ENCODE measurements at places on chromosomes 5 and 9.

DNA sequence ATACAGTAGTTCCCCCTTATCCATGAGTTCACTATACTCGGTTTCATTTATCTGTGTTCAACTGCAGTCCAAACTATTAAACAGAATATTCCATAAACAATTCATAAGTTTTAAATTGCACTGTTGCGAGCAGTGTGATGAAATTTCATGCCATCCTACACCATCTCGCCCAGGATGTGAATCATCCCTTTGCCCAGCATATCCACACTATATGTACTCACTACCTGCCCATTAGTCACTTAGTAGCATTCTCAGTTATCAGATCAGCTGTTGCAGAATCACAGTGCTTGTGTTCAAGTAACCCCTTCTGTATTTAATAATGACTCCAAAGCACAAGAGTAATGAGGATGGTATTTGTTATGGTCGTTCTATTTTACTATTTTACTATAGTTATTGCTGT lies 51.5 kb downstream of the SHOC1 start:
- DNase-seq, result peak; percentile 80

- DNase-seq, result peak; percentile 49
Measured at GRCh38 chr5:79301046-79301712, 65.2 kb downstream of the JMY start.

- no peak for DNase-seq
Measured at GRCh38 chr9:138020795-138021182, 143.2 kb downstream of the CACNA1B start.

- DNase-seq, result peak; percentile 15
Measured at GRCh38 chr9:38416461-38416860, 7.8 kb downstream of the IGFBPL1 start.

GRCh38 chr5:131186561-131187256 lies 16.0 kb downstream of the LYRM7 start:
- DNase-seq, result peak; percentile 13

- no peak for DNase-seq
Measured at GRCh38 chr5:133927300-133928180, 40.9 kb downstream of the C5orf15 start.

DNA sequence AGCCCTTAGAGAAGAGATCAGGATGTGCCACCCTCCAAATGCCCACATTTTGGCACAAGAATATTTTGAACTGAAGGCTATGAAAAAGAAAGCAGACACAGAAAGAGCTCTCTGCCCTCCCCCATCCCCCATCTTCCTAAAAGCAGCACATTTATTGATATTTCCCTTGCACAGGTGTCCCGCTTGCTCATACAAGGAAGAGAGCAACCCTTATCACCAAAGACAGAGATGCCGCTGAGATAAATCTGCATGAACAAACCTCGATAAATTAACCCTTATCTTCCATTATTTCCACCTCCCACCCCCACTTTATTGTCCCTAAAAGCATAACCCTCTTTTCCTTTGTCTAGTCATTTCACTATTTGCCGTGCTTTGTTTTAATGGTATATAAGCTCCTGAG lies 1.8 kb downstream of the SLC28A3 start:
- no peak for DNase-seq

DNA sequence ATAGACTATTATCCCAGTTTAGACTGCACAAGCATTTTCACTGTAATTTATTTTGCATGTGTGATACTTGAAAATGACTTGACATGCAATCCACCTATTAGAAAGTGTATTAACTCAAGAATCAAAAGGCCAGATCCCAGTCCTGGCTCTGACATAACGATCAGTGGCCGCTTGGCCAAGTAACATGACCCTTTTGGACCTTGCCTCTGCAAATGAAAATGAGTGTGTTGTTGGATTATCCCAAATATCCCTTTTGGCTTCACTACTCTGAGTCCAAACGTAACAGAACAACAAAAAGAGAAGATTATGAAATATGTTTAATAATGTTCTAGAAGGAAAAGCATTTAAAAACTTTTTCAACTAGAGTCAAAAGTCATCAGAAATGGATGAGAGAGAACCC lies 19.0 kb downstream of the DMGDH start:
- no peak for DNase-seq

- DNase-seq, result no peak
Measured at GRCh38 chr5:55625589-55625909, 86.6 kb downstream of the SLC38A9 start.

- no peak for DNase-seq
Measured at GRCh38 chr5:81337803-81338202, 36.4 kb downstream of the ZCCHC9 start.

DNA sequence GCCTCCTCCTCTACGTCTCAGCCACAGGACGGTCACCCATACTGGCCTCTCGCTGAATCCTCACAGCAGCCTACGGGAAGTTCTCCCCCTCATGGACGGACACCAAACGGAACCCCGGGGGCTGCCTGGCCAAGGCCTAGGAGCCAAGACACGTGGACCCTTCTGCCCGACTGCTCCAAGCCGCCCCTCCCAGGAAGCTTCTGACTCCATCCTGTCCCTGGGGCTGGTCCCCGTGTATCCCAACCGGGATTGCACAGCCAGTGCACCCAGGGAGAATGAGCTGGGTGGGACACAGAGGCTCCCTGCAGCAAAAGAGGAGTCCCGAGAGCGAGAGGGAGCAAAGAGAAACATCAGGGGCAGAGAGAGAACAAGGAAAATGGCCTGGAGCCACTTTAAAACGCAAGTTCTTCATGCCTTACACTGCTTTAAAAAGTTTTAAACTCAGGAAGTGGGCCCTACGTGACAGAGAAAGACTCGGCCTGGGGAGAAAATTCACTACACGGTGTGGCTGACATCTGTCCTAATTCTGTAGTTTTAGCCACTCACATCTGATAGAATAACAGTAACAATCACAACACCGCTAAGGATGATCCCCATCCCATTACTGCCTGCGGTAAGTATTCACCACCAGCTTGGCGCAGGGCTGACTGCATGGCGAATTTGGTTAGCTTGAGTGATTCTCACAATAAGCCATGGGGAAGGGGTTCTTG lies 3.0 kb downstream of the FAM78A start:
- DNase-seq, result no peak

- DNase-seq, result peak; percentile 80
Measured at GRCh38 chr5:123036391-123037103, at the start of gene PPIC. Gene PPIC (minus strand): TSS chr5:123036725. CDS start chr5:123036625, 100 bp downstream.

DNA sequence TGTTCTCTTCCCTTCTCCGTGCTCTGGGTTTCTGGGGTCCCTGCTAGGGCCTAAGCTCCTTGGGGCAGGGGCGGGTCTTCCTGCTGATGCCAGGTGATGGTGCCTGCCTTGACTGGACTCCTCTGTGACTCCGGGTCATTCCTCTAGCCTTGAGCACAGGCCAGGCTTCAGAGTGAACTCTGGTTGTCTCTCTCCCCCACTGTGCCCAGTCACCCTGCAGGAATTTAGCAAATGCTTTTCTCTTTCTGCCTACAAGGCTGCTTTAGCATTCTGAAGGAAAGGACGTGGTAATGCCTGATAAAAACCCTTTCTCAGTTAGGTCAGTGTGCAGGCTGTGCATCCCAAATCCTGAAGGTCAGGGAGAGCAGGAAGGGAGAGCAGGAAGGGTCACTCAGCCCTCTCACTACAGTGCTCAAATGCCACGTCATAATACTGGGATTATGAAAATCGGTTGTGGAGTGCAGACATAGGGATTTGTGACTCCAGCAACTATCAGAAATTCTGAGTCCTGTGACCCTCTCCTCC lies 2.7 kb downstream of the CXCL14 start:
- peak; percentile 60 for DNase-seq

GRCh38 chr5:112795944-112796678 lies 58.4 kb downstream of the APC start:
- DNase-seq, result peak; percentile 13

- no peak for DNase-seq
Measured at GRCh38 chr5:128472036-128472435, 66.0 kb downstream of the FBN2 start.

DNA sequence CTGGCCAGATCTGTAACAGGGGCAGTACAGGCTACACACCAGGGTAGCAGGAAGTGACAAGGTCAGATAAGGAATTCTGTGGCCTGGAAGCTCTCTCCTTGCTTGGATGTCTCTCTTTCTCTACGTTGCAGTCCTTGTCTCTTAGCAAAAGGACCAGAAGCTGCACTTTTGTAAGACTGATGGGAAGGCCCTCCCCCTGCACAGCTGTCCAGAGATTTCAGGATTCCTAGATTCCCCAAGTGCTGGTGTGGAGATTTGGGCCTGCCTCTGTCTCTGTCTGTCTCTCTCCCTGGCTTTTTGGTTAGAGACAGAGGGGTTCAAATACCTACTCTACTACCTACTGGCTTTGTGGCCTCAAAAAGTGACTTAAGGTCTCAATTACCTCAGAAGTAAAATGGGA lies 10.0 kb upstream of the CNTFR start:
- no peak for DNase-seq

- no peak for DNase-seq
Measured at GRCh38 chr9:126027566-126027965, 280.4 kb downstream of the PBX3 start.

- DNase-seq, result no peak
Measured at GRCh38 chr9:99360026-99360425, 137.9 kb downstream of the SEC61B start.

GRCh38 chr5:78574731-78575161 lies 73.8 kb downstream of the LHFPL2 start:
- DNase-seq, result no peak

- no peak for DNase-seq
Measured at GRCh38 chr5:115578657-115579056, 23.6 kb downstream of the TICAM2 start.

DNA sequence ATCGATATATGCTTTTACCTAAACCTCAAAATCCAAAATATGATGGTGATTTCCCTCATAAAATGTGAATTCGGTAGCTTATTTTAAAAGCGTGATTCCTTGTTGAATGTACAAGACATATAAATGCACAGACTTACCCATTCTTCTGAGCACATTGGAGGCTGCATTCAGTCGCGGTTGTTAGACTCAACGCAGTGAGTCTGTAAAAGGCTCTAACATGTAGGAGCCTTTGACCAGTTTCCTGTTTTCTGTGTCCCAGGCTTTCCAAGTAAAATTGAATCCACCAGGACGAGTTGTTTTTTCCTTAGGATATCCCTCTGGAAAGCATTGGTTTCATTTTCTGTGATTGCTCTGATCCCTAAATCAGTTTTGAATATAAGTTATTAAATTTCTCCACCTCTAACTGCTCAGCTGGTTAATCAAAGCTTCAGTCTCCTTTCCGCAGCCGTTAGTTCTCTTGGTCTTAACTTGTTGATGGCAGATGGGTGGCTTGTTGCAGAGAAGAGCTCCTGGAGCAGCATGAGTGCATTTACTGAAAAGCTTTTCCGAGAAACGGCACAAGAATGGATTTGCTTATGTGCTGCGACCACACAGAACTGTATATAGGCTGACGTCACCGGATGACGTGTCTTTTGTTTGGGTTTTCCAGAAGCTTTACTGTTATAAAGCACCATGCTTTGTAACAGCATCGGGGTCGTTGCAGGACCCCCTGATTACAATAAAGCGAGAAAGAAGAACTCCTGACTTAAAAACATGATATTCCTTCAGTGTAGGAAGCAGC lies at the start of gene LRRTM2:
LRRTM2 (minus strand) TSS at position 565 of the 781 bp plus-strand sequence; CDS start at position 141, 424 bp downstream.
- peak; percentile 72 for DNase-seq

- DNase-seq, result peak; percentile 29
Measured at GRCh38 chr5:67493676-67494075, 297.1 kb upstream of the CD180 start.

GRCh38 chr5:115962239-115962564 lies at the start of gene LVRN:
Gene LVRN (plus strand): TSS chr5:115962475. CDS start chr5:115962618, 143 bp downstream.
- DNase-seq, result no peak

DNA sequence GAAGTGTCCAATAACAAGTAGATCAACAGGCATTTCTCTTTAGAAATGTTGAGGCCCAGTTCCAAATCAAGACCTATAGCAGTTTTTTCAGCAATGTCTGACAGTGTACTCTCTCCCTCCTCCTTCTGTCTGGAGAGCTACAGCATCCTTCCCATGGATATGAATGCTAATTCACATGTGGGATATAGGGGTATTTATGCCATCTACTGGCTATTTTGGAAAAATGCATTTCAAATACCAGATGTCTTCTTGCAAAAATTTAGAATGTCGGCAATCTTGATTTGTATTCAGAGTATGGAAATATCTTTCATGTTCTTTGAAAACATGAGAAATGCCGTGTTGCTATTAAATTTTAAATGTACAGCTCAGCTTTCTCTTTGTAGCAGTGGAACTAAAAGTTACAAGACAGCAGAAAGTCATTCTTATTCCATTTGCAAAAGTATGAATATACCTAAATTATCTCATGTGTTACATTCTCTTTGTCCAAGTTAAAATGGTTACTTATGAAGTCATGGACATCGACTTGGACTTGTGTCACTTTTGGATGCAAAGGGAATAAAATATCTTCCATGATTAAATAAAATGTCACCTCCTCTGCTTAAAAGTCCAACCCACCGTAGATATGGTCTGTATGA lies 647.8 kb downstream of the TAF11L14 start:
- peak; percentile 67 for DNase-seq

DNA sequence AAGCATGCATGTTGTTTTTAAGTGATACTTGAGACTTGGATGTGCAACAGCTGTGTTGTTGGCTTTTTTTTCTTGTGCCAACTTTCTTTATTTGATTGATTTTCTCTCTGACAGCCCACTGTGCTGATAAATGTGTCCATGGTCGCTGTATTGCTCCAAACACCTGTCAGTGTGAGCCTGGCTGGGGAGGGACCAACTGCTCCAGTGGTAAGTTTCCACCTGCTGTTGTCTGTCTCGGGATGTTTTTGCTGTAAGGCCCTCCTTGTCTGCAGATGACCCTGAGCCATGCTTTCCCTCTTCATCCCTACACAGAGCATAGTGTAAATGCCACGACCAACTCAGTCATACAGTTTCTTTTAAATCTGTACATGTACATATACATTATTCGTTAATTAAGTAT lies 79.2 kb downstream of the MEGF10 start:
- no peak for DNase-seq

DNA sequence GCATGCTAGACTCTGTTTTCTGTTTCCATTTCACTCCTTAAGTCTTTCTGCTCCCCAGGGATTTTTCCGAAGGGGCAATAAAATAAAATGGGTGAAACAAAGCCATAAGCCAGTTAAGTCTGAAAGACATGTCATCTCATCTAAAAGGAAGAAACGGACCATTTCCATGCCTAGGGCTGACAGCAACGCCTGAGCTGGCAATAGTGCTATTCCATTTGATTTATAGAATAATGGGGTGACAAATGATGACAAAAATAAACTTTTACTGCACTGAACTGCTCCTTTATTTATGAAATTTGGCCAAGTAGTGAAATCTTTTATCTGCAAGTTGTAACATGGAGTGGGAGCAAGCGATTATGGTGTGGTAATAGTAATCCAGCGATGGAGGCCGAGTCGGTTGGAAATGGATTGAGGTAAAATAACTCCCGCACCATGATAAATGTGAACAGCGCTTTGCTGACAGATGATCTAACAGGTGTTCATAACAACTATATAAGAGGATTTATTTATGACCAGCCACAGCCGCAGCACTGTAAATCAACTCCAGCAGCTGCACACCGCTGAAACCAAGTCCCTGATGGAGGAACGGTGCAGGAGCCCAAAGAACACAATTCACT lies 219.8 kb upstream of the TBCA start:
- DNase-seq, result no peak

- no peak for DNase-seq
Measured at GRCh38 chr5:154820383-154820782, 30.0 kb downstream of the FAXDC2 start.

Measured in AG10803 (cell line).